ENCODE measurements at places on chromosomes 7 and 10.

GRCh38 chr7:75565132-75565837, 73.2 kb downstream of the SPDYE5 start:
- no peak for DNase-seq
- no peaks in the 10 kb centered on the region for H3K4me1 ChIP-seq
- H3K4me3 ChIP-seq: no peak overlapping the region
- H3K27ac ChIP-seq: no peak overlapping the region

- H3K27ac ChIP-seq: no peak overlapping the region
- no peaks in the 10 kb centered on the region for H3K36me3 ChIP-seq
- peaks cover 4% of the 10 kb centered on the region for H3K4me1 ChIP-seq
- H3K4me3 ChIP-seq: peak overlapping the region; percentile 50
These were observed 83.3 kb downstream of the PAX2 start for GRCh38 chr10:100828738-100829096.

DNA sequence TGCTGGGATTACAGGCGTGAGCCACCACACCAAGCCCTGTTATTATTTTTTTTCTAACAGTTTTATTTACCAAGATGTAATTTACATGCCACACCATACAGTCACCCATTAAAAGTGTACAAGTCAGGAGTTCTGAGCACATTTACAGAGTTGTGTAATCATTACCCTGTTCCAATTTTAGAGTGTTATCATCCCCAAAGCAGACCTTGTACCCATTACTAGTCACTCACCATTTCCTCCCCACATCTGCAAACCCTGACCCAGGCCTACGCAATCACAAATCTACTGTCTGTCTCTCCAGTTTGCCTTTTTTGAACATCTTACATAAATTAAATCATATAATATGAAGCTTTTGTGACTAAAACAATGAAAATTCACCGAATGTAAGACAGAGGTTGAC, 402.9 kb upstream of the FOXK1 start:
- H3K27ac ChIP-seq: no peak overlapping the region
- H3K4me3 ChIP-seq: no peak overlapping the region
- no peak for DNase-seq
- H3K27me3 ChIP-seq: no peaks in the 10 kb centered on the region
- no peaks in the 10 kb centered on the region for H3K36me3 ChIP-seq

DNA sequence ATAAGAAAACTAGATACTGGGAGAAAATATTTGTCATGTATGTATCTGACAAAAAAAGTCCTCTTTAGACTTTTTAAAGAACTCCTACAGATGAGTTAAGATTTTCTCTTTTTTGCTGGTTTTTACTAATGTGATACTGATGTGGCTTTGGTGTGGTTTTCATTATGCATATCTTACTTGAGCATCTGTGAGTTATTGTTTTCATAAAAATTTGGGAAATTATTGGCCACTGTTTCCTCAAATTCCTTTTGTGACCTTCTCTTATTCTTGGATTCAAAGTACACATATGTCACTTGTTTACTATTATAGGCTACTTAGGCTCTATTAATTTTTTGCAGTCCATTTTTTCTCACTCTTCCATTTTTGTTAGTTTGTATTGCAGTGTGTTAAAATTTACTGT, 89.0 kb downstream of the PPP1R9A start:
- H3K27ac ChIP-seq: no peak overlapping the region
- no peaks in the 10 kb centered on the region for H3K36me3 ChIP-seq
- DNase-seq: no peak
- no peaks in the 10 kb centered on the region for H3K4me1 ChIP-seq
- H3K27me3 ChIP-seq: no peaks in the 10 kb centered on the region

- no peaks in the 10 kb centered on the region for H3K27me3 ChIP-seq
- DNase-seq: no peak
- H3K27ac ChIP-seq: no peak overlapping the region
- no peaks in the 10 kb centered on the region for H3K36me3 ChIP-seq
- no peak overlapping the region for H3K4me3 ChIP-seq
- H3K4me1 ChIP-seq: no peaks in the 10 kb centered on the region
These were observed 1060.5 kb downstream of the XPNPEP1 start for GRCh38 chr10:108862676-108863350.

All from tibial artery (tissue), 4 donors.